HS-27A (cell line): ENCODE measurements at places on chromosomes 1 and 21.

GRCh38 chr1:98794196-98794886 is 132.8 kb downstream of the SNX7 start:
- DNase-seq: peak; percentile 53

GRCh38 chr1:174218983-174219382 is 59.7 kb downstream of the RABGAP1L start:
- DNase-seq: no peak

GRCh38 chr1:159315381-159315780 is 13.2 kb downstream of the FCER1A start:
- DNase-seq: no peak

DNA sequence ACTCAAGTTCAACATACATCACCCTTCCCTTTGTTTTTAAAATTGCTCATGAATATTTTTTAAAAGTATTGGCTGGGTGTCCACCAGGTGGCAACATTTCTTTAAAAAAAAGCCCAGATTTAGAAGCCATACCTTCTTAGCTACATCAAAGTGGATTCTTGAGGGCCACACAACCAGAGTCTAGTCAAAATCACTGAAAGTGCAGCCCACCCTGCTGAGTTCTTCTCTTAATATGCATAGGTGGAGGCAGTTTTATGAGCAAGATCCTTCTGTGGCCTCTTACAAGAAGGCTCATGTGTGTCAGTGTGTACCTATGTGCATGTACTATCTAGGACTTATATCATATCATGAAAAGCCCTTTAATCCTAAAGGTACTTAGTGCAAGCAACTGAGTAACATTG is 16.9 kb upstream of the GNG12 start:
- DNase-seq: peak; percentile 51

DNA sequence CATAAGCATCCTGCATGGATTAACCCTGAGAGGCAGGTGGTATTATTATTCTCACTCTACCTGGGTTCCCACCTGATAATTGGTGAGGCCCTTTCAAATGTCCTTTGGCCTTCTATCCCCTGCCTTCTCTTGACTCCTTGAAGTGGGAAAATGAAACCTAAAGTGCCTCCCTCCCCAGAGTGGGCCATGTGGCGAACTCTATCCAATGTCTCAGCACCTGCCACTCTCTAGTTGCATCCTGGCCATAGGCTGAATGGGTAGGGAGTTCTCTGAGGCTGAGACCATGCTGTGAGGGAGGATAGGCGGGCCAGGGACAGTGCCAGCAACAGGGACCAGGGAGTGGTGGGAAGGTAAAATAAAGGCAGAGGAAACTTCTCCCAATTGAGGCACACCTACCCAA is 35.3 kb downstream of the ELF3 start:
- no peak for DNase-seq
